ENCODE measurements at places on chromosomes 11 and 22.
A peak's percentile ranks its signal among the peaks of the same experiment; 100 is the strongest.

GRCh38 chr11:131756479-131757110 is 386.2 kb downstream of the NTM start:
- no peak for DNase-seq

- no peak for DNase-seq
Measured at GRCh38 chr22:45804986-45805325, 133.3 kb downstream of the ATXN10 start.

DNA sequence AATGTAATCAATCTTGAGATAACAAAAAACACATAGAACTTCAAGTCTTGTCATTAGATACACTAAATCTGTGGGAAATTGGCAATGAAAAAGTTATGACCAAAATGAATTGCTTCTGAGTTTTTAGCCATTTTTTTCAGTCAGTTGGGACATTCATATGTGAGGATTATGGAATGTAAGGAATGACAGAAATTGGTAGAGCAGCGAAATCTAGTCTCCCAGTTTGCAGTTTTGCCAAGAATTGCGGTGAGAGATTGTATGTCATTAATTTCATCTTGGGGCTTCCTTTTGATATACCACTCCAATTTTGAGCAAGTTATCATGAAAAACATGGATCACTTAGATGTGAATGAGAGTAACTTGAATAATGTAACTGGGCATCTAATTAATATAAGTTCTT is 49.9 kb downstream of the SIK2 start:
- no peak for DNase-seq

DNA sequence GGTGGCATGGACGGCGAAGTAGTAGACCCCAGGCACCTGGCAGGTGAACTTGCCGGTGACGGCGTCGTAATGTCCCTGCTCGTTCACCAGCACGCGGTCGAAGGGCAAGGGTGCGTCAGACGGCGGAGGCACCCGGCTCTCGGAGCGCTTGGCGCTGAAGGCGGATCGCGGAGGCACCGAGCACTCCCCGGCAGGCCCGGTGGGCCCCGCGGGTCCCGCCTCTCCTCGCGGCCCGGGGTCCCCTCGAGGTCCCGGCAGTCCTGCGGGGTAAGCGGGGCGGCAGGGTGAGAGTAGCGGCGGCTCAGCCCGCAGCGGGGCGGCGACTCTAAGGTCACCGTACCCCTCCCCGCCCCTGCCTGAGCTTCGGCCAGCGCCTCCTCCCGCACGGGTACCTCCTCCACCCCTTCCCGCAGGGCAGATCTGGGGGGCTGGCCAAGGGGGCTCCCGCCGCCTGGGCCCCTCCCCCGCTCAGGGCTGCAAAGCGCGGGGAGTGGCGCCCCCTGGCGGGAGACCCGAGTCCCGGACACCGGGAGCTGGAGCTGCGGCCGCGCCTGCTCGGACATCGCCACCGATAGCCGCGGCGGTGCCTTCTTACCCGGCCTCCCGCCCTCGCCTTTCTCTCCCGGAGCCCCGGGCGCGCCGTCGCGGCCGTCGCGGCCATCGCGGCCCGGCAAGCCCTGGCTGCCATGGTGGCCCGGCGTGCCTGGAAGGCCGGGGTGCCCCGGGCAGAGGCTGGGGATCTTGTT is 921 bp downstream of the C1QTNF5 start:
- peak; percentile 19 for DNase-seq
